Neural crest cell (in vitro differentiated cells): ENCODE measurements at places on chromosomes 7 and 10. TPM values are rescaled to one million over a fixed set of nuclear protein-coding genes. Genes with fewer than 3 reads are reported as not detected.

DNA sequence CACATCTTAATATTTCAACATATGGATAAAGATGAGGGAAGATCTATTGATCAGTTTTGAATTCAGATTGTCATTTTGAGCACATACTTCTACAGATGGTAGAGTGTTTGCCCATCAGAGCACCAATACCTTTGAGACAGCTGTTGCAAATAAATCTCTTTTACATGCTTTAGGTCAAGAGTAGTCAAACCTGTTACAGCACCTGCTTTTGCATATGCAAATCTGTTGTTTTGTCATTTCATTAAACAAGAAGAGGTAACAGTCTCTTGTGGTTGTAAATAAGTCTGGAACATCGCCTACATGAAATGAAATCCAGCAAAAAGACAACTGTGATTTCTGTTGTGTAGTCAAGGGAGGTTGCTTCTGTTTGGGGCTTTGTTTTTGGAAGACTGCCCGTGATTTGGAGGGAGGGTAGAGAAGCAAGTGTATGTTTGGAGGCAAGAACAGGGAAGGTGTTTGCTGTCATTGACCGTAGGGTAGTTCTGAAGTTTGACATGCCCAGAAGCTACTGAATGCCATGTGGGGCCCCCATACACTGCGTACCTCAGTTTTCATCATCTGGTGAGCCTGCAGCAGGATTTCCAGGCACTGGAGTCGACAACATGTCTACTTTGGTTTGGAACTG, 233.6 kb upstream of the PPP1R3A start:
- no peaks in the 10 kb centered on the region for H3K27me3 ChIP-seq
- no peak overlapping the region for H3K4me3 ChIP-seq
- H3K27ac ChIP-seq: no peak overlapping the region
- no peak for DNase-seq
- peaks cover 6% of the 10 kb centered on the region for H3K4me1 ChIP-seq

DNA sequence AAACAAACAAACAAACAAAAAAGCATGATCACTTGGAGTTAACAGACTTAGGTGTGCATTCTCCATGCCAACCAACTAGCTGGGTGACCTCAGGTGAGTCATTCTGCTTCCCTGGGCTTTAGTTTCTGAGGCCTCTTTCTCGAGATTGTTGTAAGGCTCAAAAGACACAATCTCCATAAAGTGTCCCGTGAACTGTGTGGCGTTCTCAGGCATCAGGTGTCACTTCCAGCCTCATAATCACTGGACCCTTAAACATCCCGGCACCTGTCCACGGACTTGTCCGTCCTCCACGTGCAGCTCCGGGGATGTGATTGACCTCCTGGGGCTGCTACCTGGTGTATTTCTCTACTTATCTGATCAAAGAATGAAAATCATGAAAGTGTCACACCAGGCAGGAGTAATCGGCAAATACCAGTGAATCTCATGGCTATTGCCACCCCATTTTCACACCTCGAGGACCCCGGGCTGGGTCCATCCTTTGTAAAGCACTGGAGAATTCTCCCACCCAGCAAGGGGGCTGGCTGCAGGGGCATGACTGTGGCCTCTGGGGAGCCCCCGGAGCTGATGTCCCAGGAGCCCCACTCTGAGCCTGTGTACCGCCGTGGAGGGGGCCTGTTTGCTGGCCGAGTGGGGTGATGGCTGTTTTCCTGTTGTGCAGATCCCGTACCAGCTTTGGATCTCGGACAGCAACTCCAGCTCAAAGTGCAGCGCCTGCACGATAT, 189.8 kb upstream of the SH2B2 start:
- no peak overlapping the region for H3K27ac ChIP-seq
- H3K4me3 ChIP-seq: no peak overlapping the region
- peaks cover 7% of the 10 kb centered on the region for H3K36me3 ChIP-seq
- H3K27me3 ChIP-seq: peaks cover 3% of the 10 kb centered on the region

GRCh38 chr10:11454160-11454559, 157.3 kb downstream of the USP6NL start:
- H3K4me1 ChIP-seq: peaks cover 11% of the 10 kb centered on the region
- DNase-seq: no peak
- H3K27me3 ChIP-seq: no peaks in the 10 kb centered on the region

- no peak for DNase-seq
- peak overlapping the region; percentile 0 for H3K27ac ChIP-seq
- H3K4me1 ChIP-seq: peaks cover 21% of the 10 kb centered on the region
These were observed 51.4 kb upstream of the DNAJC1 start for GRCh38 chr10:22054961-22055360.

DNA sequence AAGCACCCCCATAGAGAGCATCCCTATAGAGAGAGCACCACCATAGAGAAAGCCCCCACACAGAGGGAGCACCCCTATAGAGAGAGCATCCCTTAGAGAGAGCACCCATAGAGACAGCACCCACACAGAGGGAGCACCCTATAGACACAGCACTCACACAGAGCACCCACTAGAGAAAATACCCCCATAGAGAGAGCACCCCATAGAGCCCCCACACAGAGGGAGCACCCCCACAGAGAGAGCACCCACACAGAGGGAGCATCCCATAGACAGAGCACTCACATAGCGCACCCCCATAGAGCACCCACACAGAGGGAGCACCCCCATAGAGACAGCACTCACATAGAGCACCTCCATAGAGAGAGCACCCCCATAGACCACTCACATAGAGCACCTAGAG, 48.6 kb downstream of the INSIG1 start:
- H3K27ac ChIP-seq: no peak overlapping the region
- peaks cover 14% of the 10 kb centered on the region for H3K27me3 ChIP-seq
- peaks cover 4% of the 10 kb centered on the region for H3K4me1 ChIP-seq
- no peak for DNase-seq
- no peak overlapping the region for H3K4me3 ChIP-seq

- H3K27me3 ChIP-seq: no peaks in the 10 kb centered on the region
- H3K27ac ChIP-seq: peak overlapping the region; percentile 2
- peaks cover 5% of the 10 kb centered on the region for H3K4me1 ChIP-seq
- DNase-seq: no peak
- no peaks in the 10 kb centered on the region for H3K36me3 ChIP-seq
These were observed 168.0 kb upstream of the ZNF32 start for GRCh38 chr10:43816351-43817321.

DNA sequence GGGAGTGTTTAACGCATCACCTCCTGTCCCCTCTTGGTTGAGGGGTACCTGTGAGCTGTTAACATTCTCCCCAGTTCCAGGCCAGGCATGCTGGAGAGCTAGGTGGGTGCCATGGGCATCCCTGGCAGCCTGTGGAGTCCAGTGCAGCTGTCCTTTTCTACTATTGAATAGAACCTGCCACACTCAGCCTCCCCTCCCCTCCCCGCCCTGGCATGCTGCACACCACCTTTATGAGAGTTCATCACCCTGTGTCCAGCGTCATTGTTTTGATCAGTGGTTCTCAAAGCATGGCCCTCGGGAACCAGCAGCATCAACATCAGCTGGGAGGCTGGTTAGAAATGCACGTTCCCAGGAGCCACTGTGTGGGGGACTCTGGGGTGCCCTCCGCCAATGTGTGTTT, 157.3 kb upstream of the PRR15 start:
- no peaks in the 10 kb centered on the region for H3K36me3 ChIP-seq
- H3K27me3 ChIP-seq: no peaks in the 10 kb centered on the region
- no peak overlapping the region for H3K4me3 ChIP-seq
- peaks cover 13% of the 10 kb centered on the region for H3K4me1 ChIP-seq
- no peak for DNase-seq

DNA sequence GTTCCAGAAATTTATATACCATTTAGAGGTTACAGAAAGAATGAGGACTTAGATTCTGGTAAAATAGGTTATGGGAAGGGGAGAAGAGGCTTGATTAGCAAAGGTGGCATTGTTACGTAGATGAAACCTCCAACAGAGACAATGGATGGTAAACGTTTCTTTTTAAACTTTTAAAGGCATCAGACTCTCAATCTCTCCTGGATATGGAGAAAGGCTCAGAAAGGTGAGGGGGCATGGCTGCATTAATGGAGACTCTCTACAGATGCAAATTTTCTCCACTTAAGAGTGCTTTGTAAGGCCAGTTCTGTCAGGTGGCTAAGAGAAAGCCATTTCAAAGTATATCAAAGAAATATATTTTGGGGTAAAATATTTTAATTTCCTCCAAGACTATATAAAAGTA, 240.9 kb upstream of the PTER start:
- no peaks in the 10 kb centered on the region for H3K36me3 ChIP-seq
- DNase-seq: no peak
- H3K4me3 ChIP-seq: no peak overlapping the region
- no peak overlapping the region for H3K27ac ChIP-seq

DNA sequence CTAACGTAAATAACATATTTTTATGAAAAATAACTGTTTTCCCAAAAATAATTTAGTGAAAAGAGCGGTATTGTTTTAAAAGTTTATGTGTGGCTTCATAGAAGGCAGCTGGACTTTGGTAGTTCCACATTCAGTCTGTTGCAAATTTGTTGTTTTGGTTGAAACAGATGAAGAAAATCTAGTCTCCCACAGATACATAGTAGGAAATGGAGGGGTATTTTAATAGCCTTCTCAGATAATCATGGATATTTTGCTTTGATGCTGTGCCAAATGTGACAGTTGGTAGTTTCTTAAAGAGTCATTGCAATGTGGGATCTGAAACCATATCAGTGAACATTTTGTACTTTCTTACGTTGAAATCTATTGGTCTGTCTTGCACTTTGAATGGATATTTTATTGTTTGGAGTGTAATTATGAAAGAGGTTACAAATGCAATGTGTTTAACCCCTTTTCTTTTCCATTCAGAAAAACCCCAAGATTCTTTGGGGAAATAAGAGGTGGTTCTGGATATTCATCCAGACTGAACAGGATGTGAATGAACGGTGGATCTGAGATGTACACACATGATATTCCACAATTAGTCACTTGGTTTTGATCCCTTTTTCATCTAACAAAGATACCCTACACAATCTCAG, 10.4 kb downstream of the ZNF365 start:
- H3K27me3 ChIP-seq: no peaks in the 10 kb centered on the region
- H3K36me3 ChIP-seq: no peaks in the 10 kb centered on the region
- H3K27ac ChIP-seq: no peak overlapping the region
- H3K4me1 ChIP-seq: peaks cover 21% of the 10 kb centered on the region

GRCh38 chr7:67512481-67512880, 515.8 kb downstream of the TYW1 start:
- H3K27ac ChIP-seq: peak overlapping the region; percentile 86
- no peaks in the 10 kb centered on the region for H3K36me3 ChIP-seq
- H3K4me1 ChIP-seq: peaks cover 4% of the 10 kb centered on the region
- no peak overlapping the region for H3K4me3 ChIP-seq
- DNase-seq: no peak

DNA sequence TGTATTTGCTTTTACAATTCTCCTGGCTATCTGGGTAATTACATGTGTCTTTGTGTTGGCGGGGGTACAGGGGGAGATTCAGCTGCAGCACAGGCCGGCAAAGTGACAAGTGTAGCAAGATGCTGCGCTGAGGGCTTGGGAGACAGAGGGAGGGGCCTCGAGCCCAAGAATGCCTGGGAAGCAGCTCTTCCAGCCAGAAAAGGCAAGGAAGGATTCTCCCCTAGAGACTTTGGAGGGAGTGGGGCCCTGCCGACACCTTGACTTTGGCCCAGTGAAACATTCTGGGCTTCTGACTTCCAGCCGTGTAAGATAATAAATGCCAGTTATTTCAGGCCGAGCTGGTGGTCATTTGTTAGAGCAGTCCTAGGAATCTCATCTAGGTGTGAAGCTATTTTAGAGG, 7.2 kb upstream of the REPIN1 start:
- H3K4me3 ChIP-seq: peak overlapping the region; percentile 12
- no peaks in the 10 kb centered on the region for H3K36me3 ChIP-seq
- H3K27ac ChIP-seq: no peak overlapping the region

DNA sequence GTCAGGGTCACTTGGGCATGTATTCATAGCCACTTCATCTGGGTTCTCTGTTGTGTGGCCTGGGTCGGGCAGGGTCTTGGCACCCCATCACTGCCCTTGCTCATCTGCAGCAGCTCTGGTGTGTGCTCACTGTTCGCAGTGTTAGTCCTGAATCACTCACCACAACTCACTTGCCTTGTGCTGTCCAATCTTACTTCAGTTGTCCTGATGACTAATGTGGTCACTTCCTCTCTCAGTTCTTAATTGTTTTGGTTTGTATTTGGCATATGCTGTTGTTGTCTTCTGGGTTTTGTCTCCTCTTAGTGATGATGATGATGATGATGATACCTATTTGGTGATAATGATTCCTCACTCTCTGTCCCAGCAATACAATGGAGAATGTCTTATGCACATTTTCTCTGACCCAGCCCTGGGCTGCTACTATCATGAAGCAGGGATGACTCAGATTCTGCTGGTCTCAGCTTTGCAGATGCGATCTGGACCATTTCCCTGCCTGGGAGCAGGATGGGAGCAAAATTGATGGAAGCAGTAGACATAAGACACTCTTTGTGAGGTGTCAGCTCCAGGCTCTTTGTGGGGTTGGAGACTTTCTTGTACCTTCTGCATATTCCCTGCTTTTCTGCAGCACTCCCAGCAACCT, 17.0 kb downstream of the ADRA2A start:
- no peak overlapping the region for H3K4me3 ChIP-seq
- H3K27ac ChIP-seq: no peak overlapping the region
- DNase-seq: no peak
- H3K4me1 ChIP-seq: no peaks in the 10 kb centered on the region
- H3K36me3 ChIP-seq: no peaks in the 10 kb centered on the region

- DNase-seq: no peak
- peaks cover 8% of the 10 kb centered on the region for H3K36me3 ChIP-seq
- H3K27me3 ChIP-seq: no peaks in the 10 kb centered on the region
- H3K4me3 ChIP-seq: no peak overlapping the region
These were observed 165.4 kb downstream of the KIAA1217 start for GRCh38 chr10:24374134-24374915.

Gene UCN3
- not detected in 2 replicates for total RNA-seq

Gene PRSS1
- not detected in 2 replicates for total RNA-seq

Gene GPR158
- 0.20 and 0.26 TPM in 2 replicates for total RNA-seq

Gene ITGA8
- 0.27 and 0.37 TPM in 2 replicates for total RNA-seq

Gene KRIT1
- total RNA-seq: 48.0 and 49.4 TPM in 2 replicates
